Activated naive CD4-positive, alpha-beta T cell treated with anti-CD3 and anti-CD28 coated beads, Interleukin-2, amount 50 U/mL, for 72 hours (primary cell): ENCODE measurements at places on chromosomes 16 and 17. TPM values are rescaled to one million over a fixed set of nuclear protein-coding genes. Genes with fewer than 3 reads are reported as not detected.

- DNase-seq: no peak
These were observed 29.2 kb downstream of the CLUH start for GRCh38 chr17:2682176-2682938.

Gene C16orf89
- not detected for total RNA-seq

Gene KRTAP4-4
- total RNA-seq: not detected

Gene BEAN1
- total RNA-seq: not detected

DNA sequence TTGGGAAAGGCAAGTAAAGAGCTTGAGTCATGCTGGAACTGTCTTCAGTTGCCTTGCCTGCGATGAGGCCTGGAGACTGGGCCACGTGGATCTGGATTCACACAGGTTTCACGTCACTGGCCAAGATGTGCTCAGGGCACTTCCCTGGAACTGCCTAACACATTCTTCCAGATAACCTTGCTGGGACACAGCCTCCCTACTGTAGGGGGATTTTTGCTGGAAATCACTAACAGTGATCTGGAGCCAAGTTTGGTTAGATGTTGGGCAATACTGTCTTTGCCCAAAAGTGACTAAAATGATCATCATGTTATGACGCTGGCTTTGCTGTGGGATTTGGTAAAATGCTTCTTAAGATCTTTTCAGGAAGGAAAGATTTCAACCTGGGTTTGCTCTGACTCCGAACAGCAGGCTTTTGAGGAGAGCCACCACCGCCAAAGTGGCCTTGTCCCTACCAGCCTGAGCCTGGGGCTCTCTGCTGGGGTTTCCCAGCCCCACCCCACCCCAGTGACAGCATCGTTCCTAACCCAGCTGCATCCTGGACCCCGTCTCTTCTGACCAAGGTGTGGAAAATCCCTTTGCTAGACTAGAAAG is 14.7 kb downstream of the C1QTNF1 start:
- DNase-seq: no peak

Gene IGF2BP1
- total RNA-seq: not detected

GRCh38 chr16:66904428-66904845 is 14.2 kb downstream of the CDH16 start:
- no peak for DNase-seq

DNA sequence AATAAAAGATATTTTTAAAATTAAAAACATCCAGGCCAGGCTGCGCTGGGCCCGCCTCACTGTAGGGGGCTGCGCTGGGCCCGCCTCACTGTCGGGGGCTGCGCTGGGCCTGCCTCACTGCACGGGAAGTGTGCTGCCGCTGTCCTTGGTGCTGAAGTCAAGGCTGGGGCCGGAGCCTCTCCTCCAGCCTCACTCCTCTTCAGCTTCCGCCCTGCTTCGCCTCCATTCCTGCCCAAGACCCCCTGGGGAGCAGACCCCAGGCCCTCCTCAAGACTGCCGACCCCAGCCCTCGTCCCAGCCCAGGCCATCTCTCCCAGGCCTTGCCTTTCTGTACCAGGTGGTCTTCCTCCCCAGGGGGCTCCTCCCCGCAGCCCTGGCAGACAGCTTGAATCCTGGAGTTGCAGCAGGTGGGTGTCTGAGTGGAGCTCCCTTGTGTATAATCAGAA is 26.2 kb downstream of the ENDOV start:
- DNase-seq: peak; percentile 66

DNA sequence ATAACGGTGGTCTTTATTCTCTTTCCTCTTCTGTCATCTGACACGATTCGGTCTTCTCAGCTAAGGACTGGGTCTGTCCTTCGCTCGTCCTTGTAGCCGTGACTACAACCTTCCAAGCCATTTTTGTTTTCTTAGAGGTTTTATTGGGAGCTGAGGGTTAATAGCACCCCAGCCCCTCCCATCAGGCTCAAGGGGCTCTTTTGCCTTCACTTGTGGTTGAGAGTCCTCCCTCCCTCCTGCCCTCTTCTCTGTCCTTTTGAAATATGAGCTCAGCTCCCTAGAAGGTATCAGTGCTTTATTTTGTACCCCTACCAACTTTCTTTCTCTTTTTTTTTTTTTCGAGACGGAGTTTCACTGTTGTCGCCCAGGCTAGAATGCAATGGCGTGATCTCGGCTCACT is 24.7 kb downstream of the SOCS3 start:
- DNase-seq: no peak

- peak; percentile 58 for DNase-seq
These were observed 27.9 kb downstream of the MBTPS1 start for GRCh38 chr16:84088695-84089395.

DNA sequence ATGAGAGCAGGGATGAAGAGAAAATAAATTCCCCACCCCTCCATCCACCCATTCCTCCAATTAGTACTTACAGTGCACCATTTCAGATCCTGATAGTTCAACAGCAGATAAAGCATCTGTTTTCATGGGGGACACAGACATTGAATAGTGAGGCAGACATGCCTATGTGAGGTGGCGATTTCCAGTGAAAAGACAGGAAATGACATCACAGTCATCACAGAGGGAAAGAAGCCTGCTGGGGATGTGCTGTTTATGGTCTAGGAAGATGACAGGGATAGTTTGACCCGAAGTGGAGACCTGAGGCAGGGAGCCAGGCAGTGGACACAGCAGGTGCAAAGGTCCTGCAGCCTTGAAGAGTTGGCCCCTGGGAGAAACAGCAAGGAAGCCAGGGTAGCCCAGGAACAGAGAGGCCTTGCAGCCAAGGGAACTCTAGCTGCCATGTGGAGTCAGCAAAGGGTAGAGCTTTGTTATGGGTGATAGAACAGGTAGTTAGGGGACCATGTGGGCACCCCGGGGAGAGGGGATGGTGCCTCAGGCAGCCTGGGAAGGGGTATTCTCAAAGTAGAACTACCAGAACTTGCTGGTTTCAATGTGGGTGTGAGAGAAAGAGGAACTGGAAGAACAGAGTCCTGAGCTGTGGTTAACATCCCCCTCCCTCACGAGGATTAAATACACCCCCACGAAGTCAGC is 256.6 kb downstream of the CPPED1 start:
- no peak for DNase-seq

Gene CCL22
- 2.6 TPM for total RNA-seq

- DNase-seq: no peak
These were observed 4.7 kb downstream of the VAC14 start for GRCh38 chr16:70796301-70796700.

DNA sequence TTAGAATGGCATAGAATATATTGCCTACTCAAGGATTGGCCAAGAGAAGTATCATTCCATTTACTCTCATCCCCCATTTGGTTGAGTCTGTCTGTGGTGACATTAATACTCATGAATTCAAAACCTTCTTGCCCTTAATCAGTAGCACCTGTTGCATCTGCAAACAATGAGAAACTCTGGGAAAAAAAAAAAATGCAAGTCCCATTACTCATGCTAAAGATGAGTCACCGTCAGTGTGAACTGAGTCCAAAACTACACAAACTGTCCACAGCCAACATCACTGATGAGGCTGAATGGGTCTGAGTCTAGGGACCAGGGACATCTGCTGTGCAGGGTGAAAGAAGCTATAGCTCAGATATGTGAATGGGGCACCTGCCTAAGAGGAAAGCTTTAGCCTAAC is 96.9 kb upstream of the ADAMTS18 start:
- DNase-seq: no peak

- DNase-seq: no peak
These were observed 63.0 kb downstream of the NUP93 start for GRCh38 chr16:56792967-56793366.

DNA sequence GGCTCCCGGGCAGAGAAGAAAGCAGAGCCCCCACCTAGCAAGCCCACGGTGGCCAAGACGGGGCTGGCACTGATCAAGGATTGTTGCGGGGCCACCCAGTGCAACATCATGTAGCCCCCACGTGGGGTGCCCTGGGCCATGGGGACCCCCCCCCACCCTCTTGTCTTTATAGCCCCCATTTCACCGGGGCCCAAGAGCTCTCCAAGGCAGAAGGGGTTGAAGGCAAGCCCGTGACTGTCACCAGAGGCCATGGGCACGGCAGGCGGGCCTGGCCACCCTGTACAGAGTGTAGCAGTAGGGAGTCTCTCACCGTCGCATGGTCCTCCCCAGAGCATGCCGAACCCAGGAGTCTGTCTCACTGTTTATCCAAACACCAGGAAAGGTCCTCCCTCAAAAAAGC is 56.2 kb downstream of the MARF1 start:
- DNase-seq: no peak

Gene MYCBPAP
- total RNA-seq: 0.30 TPM

GRCh38 chr16:56506941-56507340 is 12.9 kb downstream of the BBS2 start:
- no peak for DNase-seq

- no peak for DNase-seq
These were observed 3.3 kb upstream of the CMTM1 start for GRCh38 chr16:66562986-66563385.

DNA sequence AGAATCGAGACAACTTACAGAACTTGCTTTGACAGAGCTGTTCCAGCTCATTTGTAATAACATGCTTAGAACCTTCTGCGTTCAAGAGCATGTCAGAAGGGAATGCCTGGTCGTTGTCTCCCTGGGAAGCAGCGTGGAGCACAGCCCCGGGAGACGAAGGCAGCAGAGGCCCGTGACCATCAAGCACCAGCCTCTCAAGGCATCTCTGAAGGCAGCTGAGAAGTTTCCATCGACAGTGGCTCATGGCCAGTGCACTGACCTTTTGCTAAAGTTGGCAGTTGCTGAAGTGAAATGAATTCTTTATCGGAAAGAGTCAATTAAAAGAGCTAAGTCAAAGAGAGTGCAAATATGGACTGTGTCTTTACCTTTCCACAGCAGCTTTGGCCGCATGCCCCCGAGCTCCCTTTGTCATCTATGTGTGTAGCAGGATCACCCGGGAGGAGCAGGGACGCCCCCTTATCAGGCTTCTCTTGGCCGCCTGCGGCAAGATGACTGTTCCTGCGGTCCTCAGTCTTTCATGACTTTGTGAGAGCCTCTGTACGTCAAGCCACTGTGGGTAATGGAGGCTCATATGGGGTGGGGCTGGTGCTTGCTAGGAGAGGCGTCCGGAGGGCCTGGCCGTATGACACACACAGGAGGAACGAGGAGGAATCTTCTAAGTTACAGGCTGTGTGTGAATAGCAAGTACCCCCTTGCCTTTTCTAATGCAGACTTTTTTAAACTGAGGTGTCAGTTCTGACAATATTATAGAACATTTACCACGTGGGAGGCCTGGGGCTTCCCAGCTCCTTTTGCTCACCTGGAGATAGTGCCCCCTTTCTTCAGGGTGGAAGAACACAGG is 54.2 kb downstream of the LDHD start:
- no peak for DNase-seq

Gene ACE
- total RNA-seq: 0.39 TPM

Gene EFTUD2
- 77.8 TPM for total RNA-seq

DNA sequence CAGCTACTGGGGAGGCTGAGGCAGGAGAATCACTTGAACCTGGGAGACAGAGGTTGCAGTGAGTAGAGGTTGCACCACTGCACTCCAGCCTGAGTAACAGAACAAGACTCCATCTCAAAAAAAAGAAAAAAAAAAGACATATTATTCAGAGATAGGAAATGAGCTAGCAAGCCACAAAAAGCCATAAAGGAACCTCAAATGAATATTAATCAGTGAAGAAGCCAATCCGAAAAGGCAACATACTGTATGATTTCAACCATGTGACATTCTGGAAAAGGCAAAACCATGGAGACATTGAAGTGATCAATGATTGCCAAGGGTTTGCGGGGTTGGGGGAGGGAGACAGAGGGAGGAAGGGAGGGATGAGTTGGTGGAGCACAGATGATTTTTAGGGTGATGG is 8.4 kb upstream of the EXOC7 start:
- DNase-seq: no peak

- DNase-seq: no peak
These were observed 279.4 kb upstream of the ELAC2 start for GRCh38 chr17:13297183-13297582.

DNA sequence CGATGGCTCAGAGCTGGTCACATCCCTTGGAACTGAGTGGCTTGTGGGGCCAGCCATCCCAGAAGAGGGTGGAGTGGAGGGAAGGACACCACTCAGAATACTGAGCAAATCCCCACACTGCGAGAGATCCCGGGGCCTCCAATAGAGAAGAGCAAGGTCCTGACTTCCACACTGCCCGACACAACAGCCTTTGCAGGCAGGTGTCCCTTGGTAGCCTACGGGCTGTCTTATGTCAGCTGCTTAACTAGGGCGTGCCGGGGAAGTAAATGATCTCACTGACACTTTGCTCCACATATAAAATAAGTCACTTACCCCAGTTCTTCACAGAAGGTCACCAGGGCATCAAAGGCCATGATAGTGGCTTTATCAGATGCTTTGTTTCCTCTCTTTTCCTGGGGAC is 16.1 kb downstream of the RECQL5 start:
- DNase-seq: no peak

DNA sequence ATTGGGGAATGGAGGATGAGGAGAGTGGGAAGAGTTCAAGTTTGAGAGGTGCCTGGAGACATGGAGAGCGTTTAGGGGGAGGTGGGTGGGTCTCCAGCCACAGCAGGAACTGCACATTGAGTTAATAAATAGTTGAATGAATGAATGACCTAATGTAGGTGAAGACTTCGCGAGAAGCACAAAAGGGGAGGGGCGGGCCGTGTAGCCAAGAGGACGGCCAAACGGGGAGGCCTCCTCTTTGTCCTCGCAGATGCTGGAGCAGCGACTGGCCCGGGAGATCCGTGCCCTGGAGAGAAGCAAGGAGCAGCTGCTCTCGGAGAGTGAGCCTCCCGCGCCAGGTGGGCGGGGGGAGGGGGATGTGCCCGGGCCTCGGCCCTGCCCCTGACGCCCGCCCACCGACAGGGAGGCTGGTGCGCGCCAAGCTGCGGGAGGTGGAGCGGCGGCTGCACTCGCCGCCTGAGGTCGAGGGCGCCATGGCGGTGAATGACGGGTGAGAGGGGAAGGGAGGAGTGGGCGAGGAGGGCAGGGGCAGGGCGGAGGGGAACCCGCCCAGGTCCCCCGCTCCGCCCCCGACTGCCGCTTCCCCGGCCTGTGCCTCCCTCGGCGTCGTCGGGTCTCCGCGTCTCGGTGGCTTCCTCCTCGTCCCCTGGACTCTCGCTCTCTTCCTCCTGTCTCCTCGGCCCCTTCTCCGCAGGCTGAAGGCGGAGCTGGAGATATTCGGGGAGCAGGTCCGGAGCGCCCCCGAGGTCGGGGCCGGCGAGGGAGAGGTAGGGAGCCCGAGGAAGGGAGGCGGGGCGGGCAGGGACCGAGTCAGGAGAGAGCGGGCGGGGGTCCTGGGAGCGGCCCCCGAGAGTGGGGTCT is 12.9 kb downstream of the SYCE1L start:
- DNase-seq: peak; percentile 71

DNA sequence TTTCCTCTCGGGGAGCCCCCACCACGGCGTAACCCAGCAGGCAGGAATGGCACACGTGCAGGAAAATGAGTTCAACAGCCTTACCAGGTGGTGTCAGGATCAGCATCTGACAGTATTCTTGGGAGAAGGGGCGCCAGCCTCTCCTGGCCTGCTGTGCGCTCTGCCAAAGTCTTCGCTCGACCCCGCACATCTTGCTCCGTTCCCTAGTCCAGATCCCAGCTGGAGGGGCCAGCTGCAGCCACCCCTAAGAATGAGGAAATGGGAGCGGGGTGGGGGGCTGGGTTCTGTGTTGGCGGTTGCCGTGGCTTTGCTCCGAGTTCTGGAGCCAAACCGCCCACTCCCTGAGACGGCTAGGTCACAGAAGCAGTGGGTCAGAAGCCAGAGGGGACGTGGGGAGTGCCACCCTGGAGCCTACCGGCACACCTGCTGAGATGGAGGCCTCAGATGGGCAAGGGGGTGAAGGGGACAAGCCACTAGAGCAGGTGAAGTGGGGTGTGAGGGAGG is at the start of gene CHCT1:
Gene CHCT1 (plus strand): TSS at position 328 of the 504 bp plus-strand sequence. CDS start 104 bp downstream, at position 432.
- no peak for DNase-seq

Gene TPPP3
- total RNA-seq: not detected

Gene PARD6A
- 17.6 TPM for total RNA-seq
